ENCODE measurements at places on chromosomes 5 and 9.
A peak's percentile ranks its signal among the peaks of the same experiment; 100 is the strongest.

GRCh38 chr9:88538311-88539085 is 3.5 kb downstream of the NXNL2 start:
- no peak for DNase-seq

DNA sequence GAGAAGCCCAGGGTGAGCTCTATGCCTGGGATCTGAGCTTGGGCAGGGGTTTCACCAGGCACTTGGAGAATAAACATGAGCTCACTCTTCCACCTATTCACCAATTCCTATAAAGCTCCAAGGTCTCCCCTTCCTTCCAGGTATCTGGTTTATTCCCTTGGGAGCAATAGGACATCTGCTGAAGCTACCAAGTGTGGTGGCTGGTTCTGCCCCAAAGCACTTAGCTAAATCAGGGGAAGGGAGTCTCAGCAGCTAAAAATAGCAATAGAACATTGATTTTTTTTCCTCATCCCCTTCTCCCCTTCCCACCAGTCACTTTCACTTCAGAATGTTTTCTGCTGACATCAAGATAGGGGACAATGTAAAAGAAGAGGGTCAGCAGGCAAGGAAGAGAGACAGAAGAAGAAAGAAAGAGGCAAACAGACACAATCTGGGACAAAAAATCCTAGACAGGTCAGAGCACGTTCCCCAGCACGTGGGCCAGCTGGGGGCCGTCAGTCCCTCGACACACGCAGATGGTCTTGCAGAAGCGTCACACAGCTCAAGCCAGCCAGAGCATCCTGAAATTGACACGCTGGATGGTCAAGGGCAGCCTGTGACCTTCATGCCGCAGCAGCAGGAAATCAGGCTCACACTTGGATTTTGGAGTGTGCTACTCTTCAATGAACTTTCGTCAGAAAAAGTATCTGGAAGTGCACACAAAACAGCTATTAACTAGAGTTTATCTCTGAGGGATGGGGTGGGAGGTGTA is 176.0 kb downstream of the ZNF608 start:
- no peak for DNase-seq

- DNase-seq = no peak
Observed at GRCh38 chr5:37926732-37927131, 86.9 kb upstream of the GDNF start.

DNA sequence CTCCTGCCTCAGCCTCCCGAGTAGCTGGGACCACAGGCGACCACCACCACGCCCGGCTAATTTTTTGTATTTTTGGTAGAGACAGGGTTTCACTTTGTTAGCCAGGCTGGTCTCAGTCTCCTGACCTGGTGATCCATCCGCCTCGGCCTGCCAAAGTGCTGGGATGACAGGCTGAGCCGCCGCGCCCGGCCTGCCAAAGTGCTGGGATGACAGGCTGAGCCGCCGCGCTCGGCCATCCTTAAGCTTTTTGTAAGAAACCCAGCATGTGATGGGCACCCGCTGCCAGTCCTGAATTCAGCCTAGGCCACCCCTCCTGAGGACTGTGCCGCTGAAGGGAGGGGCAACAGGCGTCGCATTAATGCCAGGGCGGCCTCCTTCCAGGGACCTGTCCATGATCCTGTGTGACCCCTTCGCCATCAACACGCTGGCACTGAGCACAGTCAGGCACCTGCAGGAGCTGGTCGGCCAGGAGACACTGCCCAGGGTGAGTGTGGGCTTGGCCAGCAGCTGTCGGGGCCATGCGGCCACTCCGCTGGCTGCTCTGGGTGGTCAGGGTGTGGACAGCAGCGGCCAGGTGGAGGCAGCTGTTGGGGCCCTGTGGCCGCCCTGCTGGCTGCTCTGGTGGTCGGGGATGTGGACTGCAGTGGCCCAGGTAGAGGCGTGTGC is 10.5 kb downstream of the NELFB start:
- DNase-seq = no peak

GRCh38 chr5:144004146-144004545 is 166.3 kb downstream of the YIPF5 start:
- DNase-seq = no peak

GRCh38 chr5:133034064-133034463 is 7.7 kb upstream of the ZCCHC10 start:
- DNase-seq = no peak

DNA sequence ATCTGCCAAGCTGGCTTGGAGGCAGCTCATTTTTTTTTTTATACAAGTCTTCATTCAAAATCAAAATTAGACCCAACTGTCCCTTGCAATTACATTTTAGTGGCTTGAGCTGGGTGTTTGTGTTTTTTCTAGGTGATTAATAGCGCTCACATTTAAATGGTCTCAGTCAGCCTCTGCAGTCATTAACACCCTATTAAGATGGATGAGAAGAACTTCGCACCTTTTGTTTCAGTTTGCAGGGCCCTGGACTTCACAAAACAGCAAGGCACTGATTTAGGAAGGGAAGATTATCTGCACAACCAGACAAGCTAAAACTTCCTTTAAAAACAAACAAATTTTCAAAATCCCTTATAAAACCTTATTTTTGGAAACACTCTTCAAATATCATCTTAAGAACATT is 374.8 kb downstream of the EFNA5 start:
- DNase-seq = no peak

DNA sequence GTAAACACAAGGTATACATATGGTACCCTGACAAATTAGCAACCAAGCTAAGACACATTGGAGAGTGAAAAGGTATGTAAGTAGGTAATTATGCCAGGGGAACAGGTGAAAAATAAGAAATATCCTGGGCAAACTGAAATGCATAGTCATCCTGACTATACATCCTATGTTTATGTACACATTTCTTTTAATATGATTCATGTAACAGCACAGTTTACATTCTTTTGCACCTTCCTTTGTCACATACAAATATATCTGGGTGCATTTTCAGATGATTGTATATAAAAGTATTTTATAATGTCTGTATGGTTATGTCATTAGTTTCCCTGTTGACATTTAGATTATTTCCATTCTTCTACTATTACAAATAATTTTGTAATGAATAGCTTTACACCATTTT is 1146.9 kb downstream of the EFNA5 start:
- DNase-seq = no peak

GRCh38 chr9:97906236-97906831 is 16.0 kb downstream of the TRMO start:
- DNase-seq = peak; percentile 94

GRCh38 chr9:93891050-93891449 is 64.1 kb downstream of the BARX1 start:
- no peak for DNase-seq

DNA sequence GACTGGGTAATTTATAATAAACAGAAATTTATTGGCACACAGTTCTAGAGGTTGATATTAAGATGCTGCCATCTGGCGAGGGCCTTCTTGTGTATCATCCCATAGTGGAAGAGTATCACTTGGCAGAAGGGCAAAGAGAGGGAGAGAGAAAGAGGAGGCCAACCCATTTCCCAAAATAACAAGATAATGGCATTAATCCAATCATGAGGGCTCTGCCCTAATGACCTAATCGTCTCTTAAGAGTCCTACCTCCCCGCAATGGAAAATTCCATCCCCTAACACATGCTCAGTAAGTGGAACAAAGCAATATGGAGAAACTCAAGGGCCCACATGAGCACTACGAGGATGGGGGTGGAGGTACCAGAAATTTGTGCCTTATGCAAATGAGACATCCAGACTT is 17.6 kb upstream of the VDAC1 start:
- DNase-seq = no peak

DNA sequence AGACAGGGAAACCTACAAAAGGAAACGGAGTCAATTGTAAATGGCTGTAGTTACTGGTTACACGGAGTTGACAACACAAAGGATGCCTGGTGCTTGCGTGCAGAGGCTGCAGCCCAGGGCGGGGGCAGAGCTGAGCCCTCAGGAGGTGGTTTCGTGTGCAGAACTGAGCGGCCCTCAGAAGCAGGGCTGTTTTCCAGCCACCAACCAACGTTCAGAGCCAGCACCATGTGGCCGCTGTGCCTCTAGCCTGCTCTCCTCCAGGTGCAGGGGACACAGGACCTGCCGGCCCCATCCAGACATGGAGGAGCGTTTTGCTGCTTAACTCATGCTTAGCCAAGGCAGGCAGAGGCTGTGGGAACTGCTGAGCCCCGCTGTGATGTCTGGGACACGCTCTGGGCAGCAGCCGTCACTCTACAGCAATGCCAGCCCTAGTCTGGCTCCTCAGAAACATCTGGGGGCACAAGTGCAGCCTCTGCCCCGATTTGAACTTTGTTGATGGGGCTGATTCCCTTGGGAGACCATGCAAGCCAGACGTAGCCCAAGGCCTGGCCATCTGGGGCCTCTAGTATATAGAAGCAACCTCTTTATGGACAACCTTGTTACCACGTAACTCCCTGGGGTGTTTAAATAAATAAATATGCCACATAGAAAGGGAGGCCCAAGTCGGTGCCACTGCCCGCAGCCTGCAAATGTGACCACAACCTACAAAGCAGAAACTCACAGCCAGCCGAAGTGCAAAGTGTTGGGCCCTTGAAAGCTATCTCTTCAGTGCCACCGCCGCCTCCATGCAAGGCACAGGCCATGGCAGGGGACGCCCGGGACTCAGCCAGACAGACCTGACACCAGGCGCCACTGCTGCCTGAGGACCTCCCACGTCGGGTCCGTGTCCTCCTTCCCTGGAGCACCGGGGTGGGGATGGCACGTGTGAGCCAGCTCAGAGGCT is 42.1 kb downstream of the NKD2 start:
- DNase-seq = no peak

GRCh38 chr5:45521067-45521466 is 175.1 kb downstream of the HCN1 start:
- DNase-seq = peak; percentile 14

DNA sequence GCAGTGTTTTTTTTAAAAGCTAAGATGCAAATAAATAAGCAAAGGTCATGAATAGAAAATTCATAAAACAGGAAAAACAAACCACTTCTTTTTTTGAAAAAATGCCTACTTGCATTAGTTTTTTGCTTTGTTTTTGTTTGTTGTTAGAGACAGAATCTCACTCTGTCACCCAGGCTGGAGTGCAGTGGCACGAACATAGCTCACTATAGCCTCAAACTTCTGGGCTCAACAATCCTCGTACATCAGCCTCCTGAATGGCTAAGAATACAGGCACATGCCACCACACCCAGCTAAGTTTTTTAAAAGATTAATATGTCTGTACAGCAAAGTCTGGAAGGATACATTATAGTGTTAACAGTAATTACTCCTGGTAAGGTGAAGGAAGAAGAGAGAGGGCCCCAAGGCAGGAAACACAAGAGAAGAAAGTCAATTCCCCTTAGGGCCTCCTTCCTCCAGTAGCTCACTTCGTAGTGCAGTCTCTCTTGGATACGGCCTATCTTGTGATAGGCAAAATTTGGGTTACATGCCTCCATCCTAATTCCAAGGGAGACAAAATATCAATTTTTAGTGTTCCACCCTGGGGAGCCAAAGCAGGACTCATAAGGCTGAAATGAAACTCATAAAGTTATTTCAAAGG is 15.3 kb downstream of the FAM169A start:
- DNase-seq = no peak

- no peak for DNase-seq
Observed at GRCh38 chr5:115686738-115687074, 60.9 kb upstream of the TMED7 start.

Data from AML-193 (cell line).